Activated CD4-positive, alpha-beta T cell treated with anti-CD3 and anti-CD28 coated beads, Interleukin-2, amount 50 U/mL, for 16 hours (primary cell): ENCODE measurements at places on chromosomes 12 and 14.
A peak's percentile ranks its signal among the peaks of the same experiment; 100 is the strongest.

GRCh38 chr12:130982565-130983225, 29.0 kb downstream of the ADGRD1 start:
- DNase-seq = no peak

- DNase-seq = no peak
Measured at GRCh38 chr14:64706593-64707193, 2.5 kb downstream of the PLEKHG3 start.

GRCh38 chr12:31005944-31006361, 67.7 kb upstream of the DDX11 start:
- no peak for DNase-seq

- no peak for DNase-seq
Measured at GRCh38 chr12:89343127-89343526, 9.2 kb downstream of the DUSP6 start.

DNA sequence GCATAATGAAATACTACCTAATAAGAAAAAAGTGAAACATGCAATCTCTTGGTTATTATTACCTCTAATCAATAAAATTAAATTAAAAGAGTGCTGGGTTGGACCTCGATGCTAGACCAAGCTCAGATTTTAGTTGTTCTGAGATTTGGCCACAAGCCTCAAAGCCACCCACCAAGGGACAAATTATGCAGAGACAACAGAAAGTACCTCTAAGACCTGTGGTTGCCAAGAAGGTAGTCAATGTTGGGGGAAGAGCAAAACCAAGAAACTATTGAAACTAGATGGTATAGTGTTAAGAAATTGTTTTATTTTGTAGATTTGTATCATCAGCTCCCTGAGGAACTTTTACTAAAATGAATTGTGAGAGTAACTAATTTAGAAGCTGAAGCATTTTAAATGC, 43.8 kb upstream of the ARID2 start:
- peak; percentile 11 for DNase-seq

DNA sequence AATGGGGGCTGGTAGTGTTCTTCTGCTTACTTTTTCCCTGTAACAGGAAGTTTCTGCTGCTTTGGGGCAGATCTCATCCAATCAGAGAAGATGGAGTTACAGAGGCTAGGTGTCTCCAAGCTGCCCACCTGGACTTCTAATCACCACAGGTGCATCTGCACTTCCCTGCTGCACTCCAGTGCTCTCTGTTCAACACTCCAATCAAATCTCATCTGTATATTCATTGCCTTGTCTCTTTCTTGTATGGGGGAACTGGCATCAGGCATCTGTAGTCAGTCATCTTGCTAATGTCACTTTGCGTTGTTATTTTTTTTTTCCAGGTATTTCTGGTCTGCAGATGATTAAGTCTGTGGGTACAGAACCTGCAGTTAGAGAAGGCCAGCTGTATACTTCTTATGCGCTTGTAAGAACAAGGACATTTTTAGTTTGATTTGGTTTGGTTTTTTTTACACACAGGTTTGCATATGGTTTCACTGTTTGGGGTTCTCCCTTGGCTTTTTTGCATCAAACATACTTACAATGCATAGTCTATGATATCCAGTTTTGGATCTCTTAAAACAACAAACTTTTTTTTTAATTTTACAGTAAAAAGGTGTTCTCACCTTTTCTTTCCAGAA, 116.0 kb downstream of the METTL25 start:
- DNase-seq = no peak

DNA sequence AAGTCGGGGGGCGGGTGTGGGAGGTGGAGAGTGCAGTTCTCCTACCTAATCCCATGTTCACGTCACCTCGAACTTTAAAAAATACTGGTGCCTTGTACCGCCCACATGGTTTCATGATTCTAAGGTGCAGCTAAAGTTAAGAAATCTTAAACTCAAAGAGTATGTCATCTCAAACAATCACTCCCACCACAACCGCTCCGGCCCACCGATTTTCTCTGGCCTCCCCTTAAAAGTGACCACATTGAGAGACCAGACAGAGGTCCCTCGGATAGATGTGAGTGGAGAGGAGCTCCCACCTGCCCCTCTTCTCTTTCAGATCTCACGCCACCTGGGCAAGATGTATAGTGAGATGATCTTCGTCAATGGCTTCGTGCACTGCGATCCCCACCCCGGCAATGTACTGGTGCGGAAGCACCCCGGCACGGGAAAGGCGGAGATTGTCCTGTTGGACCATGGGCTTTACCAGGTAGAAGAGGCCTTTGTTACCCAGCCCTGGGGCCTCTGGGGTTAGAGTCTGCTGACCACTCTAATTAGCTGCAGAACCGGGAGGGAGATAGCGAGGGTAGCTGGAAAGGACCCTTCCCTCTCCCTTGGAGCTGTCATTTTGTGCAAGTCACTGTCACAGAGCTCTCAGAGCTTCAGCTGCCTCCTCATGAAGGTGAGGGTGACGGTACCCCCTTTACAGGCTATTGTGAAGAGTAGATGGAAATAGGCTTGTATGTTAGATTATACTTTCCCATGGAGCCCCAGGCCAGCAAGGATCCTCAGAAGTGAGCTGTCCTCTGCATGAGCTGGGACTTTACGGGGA, 124.4 kb downstream of the ADCK1 start:
- no peak for DNase-seq

DNA sequence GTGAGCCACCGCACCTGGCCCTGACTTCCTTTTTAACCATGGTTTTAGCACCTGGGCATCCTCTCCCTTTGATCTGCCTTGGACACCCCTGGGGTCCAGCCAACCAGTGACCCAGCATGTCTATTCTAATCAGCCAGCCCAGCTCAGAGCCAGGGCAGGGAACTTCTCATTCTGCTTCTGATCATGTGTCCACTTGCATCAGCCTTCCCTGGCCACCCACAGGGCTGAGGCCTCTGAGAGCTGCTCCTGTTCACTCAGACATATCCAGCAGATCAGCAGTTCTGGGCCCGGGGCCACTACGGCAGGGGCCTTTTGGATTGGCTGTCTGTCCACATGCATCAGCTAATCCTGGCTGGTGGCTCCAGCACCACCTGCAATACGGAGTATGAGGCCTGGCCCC, 117.9 kb upstream of the MAP1LC3B2 start:
- DNase-seq = no peak

- no peak for DNase-seq
Measured at GRCh38 chr12:113064395-113065125, 8.0 kb downstream of the DTX1 start.

DNA sequence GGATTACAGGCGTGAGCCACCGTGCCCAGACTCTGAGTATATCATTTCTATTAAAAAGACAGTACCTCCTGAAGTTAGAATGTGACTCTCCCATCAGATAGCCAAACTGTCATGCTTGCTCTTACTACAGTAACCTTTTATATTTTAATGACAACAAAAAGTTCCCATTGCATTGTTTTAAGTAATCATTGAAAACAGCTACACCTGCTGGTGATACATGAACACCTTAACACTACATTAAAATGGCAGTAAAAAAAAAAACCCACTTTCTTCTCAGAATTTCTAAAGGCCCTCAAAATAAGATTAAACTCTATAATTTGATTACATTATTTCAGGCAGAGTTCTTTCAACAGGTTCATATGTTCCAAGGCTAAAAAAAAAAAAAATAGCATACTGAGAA, 76.7 kb downstream of the SH2B3 start:
- no peak for DNase-seq

GRCh38 chr12:75407683-75408082, 16.8 kb downstream of the GLIPR1L2 start:
- no peak for DNase-seq

- DNase-seq = no peak
Measured at GRCh38 chr14:98955741-98956070, 316.3 kb downstream of the BCL11B start.

DNA sequence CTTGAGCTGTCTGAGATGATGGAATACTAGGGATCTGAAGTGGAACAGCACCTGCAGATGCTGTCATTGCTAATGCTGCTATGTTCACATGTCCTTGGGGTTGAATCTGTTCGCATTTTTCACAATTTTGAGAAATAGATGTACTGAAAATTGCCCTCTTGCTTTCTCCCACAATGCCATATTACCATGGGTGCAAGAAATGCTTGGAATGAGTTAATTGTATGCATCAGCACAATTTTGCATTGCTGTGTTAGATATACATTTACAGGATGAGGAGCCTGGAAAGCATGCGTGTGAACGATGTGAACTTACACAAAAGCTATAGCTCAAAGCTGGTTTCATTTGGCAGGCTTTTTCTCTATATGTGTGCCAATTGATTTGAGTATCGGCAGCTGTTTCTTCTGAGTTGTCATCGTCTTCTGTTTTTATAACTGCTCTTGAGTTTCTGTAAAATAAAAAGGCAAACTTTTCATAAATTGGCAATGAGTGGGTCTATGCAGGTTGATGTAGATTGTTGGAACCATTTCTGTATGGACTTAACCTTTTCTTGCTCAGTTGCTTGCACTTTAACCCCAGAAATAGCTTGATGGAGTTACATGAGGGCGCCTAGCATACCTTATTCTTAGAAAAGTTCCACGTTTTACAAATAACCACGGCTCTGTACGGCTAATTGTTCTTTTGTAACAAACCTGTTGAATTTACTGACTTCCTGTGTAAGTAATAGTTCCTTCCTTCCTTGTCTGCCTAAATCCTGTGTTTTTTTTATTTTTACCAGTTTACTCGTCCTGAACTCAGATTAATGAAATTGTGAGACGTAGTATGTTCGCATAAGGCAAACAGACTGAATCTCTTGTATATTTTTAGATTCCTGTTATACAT, 105.9 kb downstream of the FGD4 start:
- no peak for DNase-seq

DNA sequence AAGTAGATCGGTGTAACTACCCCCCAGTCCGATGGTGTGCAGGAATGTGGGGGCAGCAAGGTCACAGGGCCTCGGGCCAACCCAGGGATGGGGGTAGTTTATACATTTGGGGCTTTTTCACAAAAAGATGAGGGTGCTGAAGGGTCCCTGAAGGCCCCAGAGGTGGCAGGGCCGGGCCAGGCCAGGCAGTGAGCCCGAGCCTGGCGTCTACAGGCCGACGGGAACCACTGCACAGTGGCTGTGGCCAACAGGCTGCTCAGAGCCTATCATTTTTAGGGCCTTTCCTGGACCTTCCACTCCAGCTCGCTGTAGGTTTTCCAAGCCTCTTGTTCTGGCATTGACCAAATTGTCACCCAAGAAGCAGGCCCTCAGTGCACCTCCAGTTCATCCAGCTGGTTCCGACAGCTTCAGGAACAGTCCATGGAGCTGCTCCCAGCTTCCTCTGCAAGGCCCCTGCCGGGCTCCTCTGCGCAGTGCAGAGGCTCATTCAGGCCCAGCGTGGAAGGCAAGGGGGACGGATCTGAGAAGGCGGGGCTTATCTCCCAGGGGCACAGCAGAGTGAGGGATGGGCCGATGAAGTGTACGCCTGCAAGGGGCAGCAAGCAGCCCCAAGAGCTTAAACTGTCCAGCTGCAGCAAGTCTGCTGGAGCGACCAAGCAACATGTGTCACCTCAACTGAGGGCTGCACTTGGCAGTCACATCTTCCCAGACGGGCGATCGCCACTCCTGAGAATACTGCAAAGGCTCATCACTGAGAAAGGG, 13.9 kb downstream of the CDCA4 start:
- DNase-seq = no peak

- no peak for DNase-seq
Measured at GRCh38 chr12:47017901-47018475, 61.4 kb upstream of the PCED1B start.

- no peak for DNase-seq
Measured at GRCh38 chr12:72523754-72524153, 251.6 kb downstream of the TRHDE start.

GRCh38 chr14:50808053-50808452, 22.9 kb downstream of the NIN start:
- no peak for DNase-seq

GRCh38 chr14:67059596-67059995, 129.6 kb upstream of the GARIN2 start:
- no peak for DNase-seq

GRCh38 chr12:104588047-104588920, 131.5 kb downstream of the CHST11 start:
- DNase-seq = no peak

DNA sequence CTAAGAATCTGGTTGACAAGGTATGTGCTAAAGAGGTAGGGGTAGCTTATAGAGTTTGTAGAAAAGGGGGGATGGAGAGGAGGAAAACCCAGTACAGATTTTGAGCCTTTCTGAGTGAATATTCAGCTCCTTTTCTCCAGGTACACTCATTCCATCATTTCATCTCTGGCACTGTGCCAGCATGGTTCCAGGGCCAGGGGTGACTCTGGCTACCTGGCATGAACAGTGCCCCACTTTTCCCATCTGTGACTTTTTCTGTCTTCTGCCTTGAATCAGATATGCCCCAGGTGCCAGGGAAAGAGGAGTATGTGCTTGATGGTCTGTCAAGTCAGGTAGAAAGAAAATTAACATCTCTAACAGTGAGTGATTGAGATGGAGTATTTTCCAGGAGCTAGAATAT, 175.7 kb downstream of the CACNA1C start:
- no peak for DNase-seq

- no peak for DNase-seq
Measured at GRCh38 chr12:62516927-62517326, 50.3 kb downstream of the MON2 start.

DNA sequence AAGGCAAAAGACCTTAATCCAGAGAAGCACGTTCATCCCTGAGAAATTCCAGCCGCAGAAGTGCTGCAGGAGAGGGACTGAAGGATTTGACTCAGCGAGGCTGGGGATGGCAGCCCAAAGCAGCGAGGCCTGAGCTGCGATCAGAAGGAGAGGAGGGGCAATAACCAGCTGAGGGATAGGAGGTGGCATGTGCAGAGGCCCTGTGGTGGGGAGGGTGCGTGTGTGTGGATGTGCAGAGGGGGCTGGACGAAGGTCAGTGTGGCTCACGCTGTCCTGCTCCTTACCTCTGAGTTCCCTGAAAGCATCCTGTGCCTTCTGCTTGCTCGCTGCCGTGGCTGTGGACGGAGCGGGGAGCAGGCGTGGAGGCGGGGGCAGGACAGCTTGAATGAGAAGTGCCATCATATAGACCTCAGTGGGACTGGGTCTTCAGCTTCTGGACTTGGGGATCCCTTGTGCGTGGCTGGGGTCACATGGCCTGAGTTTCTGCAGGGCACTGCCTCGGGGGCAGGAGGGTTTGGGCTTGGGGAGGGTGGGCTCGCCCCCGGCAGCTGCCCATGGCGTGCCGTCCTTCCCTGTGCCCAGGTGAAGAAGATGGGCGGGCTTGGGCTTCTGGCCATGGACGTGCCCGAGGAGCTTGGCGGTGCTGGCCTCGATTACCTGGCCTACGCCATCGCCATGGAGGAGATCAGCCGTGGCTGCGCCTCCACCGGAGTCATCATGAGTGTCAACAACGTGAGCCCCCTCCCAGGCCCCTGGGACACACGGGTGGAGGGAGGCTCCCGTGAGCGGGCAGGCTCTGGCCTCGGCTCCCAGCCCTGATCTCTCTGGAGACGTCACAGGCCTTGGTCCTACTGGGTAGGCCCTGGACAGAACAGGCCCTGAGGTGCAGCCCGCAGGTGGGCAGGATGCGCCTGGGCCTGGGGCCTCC, 11.0 kb downstream of the ACADS start:
- DNase-seq = no peak

DNA sequence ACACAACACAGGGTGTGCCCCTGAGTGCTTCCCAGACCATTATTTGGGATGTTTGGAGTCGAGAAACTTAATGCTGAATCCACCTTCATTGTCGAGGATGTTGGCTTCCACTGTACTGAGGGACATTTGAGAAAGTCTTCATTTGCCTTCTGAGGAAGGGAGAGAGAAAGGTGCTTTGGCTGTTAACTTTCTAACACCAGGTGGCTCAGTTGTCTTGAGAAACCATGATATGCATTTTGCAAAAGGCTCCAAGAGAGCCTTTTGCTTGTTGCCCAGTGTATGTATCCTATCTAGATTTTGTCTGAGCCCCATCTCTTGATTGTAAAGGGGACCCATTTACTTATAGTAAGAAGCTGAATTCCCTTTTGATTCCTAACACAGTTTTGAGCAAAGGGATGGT, 28.6 kb upstream of the NRXN3 start:
- no peak for DNase-seq
